ENCODE measurements at places on chromosomes 13 and 19. TPM values are rescaled to one million over a fixed set of nuclear protein-coding genes. Genes with fewer than 3 reads are reported as not detected.

GRCh38 chr13:113820813-113821651 lies 42.8 kb downstream of the GAS6 start:
- H3K27me3 ChIP-seq: no peaks in the 10 kb centered on the region
- H3K4me3 ChIP-seq: no peak overlapping the region
- peaks cover 13% of the 10 kb centered on the region for H3K4me1 ChIP-seq
- peaks cover 16% of the 10 kb centered on the region for H3K36me3 ChIP-seq
- no peak overlapping the region for H3K27ac ChIP-seq
- DNase-seq: no peak

DNA sequence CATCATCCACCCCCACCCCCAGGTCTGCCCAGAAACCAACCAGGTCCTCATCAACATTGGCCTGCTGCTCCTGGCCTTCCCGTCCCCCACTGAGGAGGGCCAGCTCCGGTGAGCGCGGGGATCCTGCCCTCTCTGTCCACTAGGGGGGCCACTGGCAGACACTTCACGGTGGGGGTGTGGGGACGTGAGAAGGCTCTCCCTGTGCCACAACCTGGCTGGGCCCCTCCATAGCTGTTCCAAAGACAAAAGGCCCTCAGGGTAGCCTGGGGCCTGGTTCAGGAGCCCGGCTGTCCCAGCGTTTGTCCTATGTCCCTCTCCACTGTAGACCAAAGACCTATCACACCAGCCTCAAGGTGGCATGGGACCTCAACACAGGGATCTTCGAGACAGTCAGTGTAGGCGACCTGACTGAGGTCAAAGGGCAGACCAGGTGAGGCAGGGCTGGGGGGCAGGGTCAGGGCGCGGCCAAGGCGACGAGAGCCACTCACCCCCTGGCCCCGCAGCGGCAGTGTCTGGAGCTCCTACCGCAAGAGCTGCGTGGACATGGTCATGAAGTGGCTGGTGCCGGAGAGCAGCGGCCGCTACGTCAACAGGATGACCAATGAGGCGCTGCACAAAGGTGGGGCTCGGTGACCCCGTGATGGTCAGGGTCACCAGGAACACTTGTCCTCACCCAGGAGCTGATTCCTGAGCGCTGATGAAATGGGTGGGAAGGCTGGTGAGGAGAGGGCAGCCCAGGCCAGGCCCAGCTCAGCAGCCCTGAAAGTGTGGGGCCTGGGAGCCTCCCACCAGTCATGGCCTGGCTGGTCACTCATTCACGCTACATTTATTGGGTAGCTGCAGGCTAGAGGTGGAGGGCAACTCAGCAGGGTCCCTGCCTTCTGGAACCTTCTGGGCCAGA lies 7.9 kb downstream of the DCAF15 start:
- no peak overlapping the region for H3K27ac ChIP-seq
- no peaks in the 10 kb centered on the region for H3K27me3 ChIP-seq
- DNase-seq: peak; percentile 43
- H3K4me3 ChIP-seq: no peak overlapping the region
- H3K36me3 ChIP-seq: peaks cover 11% of the 10 kb centered on the region

DNA sequence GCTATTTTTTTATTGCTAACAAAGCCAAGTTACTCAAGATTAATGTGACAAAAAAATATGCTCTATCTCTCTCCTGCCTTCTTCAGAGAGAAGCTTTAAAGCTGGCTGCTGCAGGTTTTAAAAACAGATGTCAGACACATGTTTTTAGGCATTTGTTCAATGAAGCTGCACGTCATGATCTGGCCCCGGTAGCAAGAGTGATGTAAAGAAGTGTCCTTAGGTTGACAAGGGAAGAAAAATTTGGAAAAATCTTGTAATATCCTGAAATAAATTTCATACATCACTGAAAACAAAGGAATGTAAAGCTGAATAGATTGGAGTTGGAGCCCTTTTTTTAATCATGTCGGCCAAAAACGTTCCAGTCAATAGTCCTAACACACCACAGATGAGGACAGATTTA lies 531.4 kb upstream of the NBEA start:
- DNase-seq: no peak
- no peak overlapping the region for H3K27ac ChIP-seq
- no peaks in the 10 kb centered on the region for H3K36me3 ChIP-seq
- H3K4me1 ChIP-seq: no peaks in the 10 kb centered on the region
- no peaks in the 10 kb centered on the region for H3K27me3 ChIP-seq

DNA sequence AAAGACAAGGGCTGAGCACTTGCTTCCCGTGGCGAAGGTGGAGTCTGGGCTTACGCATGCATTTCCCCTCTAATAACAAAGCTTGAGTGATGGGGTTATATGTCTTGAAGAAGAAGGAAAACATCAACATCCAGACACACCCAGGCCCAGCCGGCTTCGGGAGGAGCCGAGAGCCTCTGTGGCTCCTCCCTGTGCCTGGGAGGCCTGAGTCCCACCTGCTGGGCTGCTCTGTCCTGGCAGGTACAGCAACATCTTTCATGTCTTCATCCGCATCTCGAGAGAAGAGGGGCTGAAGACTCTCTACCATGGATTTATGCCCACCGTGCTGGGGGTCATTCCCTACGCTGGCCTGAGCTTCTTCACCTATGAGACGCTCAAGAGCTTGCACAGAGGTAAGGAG lies 30.6 kb downstream of the TMEM161A start:
- no peak for DNase-seq
- H3K27me3 ChIP-seq: no peaks in the 10 kb centered on the region
- no peak overlapping the region for H3K27ac ChIP-seq
- no peak overlapping the region for H3K4me3 ChIP-seq
- H3K4me1 ChIP-seq: no peaks in the 10 kb centered on the region

The BCL2L12 gene
- 64.6 TPM for total RNA-seq

The LACC1 gene
- total RNA-seq: 1.2 TPM

The CCL25 gene
- total RNA-seq: not detected

Measured in activated CD8-positive, alpha-beta T cell treated with anti-CD3 and anti-CD28 coated beads for 36 hours (primary cell).